ENCODE measurements at places on chromosomes 4 and X.

- no peak for DNase-seq
These were observed 620.6 kb downstream of the RAPGEF2 start for GRCh38 chr4:159723341-159724048.

DNA sequence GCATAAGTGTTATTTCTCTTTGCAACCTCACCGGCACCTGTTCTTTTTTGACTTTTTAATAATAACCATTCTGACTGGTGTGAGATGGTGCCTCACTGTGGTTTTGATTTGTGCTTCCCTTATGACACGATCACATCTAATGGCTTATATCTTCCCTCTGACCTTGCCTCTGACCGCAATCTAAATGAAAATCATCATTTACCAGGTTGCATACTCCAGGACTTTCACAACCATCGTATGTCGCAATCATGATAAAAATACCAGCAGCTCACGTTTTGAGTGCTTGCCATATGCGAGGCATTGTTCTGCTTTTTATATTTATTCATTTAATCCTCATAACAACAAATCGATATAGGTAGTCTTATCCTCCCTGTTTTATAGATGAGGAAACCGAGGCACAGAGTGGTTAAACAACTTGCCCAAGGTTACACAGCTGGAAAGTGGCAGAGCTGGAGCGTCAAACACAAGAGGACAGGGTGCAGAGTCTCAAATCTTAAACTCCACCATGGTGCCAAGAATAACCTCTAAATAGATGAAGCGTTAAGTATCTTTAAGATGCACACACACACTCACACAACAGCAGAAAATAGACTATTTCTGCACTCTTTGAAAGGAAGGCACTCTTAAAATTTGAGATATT is 102.2 kb downstream of the SEL1L3 start:
- no peak for DNase-seq

- no peak for DNase-seq
These were observed 95.4 kb downstream of the FUNDC1 start for GRCh38 chrX:44447214-44447613.

GRCh38 chr4:142961866-142962265 is 115.8 kb upstream of the INPP4B start:
- DNase-seq = no peak

GRCh38 chrX:475926-476723 is 89.4 kb upstream of the PPP2R3B start:
- no peak for DNase-seq

DNA sequence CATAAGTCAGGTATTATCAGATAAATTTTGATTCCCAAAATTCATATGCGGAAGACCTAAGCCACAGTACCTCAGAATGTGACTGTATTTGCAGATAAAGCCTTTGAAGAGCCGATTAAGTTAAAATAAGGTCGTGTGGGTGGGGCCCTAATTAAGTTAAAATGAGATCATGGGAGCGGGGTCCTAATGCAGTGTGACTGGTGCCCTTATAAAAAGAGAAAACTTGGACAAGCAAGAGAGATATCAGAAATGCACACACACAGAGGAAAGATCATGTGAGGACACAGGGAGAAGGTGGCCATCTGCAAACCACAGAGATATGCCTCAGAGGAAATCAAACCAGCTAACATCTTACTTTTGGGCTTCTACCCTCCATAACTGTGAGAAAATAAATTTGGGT is 236.1 kb downstream of the FBXO8 start:
- no peak for DNase-seq

GRCh38 chrX:261167-261918 is 19.8 kb upstream of the PLCXD1 start:
- peak; percentile 65 for DNase-seq

- DNase-seq = no peak
These were observed 75.8 kb upstream of the ATP6AP2 start for GRCh38 chrX:40504801-40505605.

- DNase-seq = no peak
These were observed 160.7 kb upstream of the LDB2 start for GRCh38 chr4:17058916-17059741.

- DNase-seq = no peak
These were observed 184.1 kb downstream of the MID1IP1 start for GRCh38 chrX:38985375-38985774.

GRCh38 chr4:102616636-102617035 is 115.5 kb downstream of the NFKB1 start:
- no peak for DNase-seq

DNA sequence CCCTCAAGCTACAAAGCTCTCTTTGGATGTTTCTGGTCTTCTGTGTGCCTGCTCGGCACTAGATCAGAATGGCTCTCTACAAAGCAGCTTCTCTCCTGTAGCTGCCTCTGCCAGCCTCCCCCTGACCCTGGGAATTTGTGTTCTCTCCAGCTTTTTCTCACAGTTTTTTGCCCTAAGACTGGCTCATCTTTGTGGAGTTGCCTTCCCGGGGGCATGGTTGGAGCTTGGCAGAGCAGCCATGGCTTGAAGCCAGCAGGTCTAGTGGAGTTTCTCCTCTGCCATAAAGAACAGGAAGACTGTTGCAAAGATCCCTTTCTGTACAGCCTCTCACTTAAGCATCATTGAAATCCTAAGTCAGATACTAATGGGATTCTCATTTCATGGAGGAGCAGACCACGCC is 163.3 kb upstream of the MAMLD1 start:
- no peak for DNase-seq

DNA sequence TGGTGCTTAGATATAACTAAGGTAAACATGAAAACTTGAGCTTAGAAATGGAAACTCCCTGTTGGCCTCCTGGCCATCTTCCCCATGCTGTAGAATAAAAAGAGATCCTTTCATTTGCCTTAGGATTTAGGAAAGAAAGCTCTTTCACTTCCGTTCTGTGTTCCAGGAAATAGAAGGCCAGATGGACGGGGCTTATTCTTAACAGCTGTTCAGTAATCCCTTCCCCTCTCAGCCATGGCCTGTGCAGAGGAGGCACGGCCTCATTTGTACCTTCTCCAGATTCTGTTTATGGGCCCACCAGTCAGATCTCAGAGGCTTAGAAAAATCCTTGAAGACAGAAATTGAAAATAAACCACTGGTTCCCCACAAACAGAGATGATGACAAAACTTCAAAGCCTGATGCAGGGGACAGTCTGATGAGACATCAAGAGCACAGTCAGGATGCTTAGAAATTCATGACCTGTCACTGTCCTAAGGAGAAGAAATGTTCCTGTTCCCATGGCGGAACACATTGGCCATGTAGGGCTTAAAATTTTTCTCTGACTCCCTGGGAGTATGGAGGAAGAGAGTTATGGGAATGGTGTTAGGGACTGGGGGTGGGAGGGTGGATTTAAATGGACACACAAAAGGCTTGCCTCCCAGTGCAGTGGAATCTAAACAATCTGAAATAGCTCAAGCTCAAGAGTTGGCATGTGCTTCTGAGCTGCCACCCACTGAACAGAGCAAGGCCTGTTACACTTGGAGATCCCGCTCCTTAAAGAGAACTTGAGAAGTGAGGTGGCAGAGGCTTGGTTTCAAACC is 188.8 kb downstream of the SOWAHB start:
- DNase-seq = no peak

Data from upper lobe of right lung (tissue), 1 donor.